ENCODE measurements at places on chromosomes 12 and 14.

DNA sequence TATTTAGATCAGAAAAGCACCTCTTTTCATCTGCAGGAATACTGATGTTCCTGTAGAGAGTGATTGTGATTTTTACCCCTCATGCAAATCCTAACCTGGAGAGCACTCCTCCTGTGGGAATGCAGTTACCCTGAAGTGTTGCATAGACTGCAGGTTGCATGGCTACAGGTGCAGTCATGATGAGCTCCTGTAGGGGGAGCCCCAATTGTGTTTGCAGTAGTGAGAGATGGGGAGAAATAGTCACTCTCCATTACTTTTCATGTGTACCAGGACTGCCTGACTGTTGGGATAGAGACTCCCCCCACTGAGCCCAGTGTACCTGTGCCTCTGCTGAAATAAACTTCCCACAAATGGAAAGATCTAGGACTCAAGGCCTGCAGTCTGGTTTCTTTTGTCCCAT lies 1086.5 kb downstream of the SLC6A15 start:
- DNase-seq: no peak

DNA sequence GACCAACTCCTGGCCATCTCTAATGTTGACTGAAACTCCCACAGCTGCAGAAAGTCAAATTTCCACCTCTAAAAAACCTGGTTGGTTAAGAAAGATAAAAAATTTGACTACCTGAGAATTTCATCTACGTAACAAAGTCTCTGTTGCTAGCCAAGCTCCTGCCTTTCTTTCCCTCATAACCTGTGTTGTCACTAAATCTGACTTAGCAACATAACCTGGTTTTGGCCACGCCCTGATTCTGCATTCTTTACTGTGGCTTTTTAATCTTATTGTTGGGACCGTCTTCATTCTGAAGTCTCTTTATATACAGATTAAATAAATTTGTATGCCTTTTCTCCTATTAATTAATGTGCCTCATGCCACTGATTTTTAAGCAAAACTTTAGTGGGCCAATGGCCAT lies 16.1 kb upstream of the CD69 start:
- no peak for DNase-seq

DNA sequence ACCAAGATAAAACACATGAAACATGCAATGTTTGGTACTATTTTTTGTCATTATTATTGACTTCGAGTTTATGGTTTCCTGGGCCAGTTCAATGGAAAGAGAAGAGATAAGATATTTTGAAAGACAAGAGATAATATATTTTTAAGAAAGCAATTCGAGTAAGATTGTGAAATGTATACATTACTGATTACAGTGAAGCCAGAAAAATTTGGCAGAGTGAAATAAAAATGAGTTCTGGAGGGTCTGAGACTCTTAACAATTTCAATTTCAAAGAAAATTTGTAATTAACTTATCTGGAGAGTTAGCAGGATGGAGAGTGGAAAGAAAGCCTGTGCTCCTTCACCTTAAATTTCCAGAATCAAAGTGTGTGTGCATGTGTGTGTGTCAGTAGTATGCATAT lies 17.3 kb downstream of the CCER1 start:
- DNase-seq: no peak

DNA sequence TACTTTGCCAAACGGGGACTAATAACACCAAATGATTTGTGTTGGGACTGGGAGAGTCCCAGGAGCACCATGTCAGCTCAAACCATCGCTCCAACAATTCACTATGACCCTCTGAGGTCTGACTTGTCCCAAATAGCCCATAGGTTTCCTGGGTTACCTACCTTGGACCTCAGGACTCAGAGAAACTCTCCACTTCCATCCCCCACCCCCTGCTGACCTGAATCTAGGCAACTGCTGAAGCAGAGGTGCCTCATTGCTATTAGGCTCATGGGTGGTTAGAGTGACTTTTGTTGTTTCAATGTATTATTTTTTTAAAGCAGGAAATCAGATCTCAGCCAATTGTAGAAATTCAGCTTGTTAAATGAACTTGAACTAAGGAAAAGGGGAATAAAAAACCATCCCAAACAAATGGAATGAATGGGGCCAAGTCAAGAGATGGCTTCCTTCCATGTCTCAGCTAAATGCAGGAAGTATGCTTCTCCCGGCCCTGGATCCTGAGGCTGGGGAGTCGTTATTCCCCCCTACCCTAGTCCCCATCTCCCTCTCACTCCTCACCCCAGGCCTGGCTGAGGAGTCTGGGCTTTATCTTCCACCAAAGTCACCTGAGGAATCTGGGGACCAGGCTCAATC lies 80.9 kb upstream of the SLC24A4 start:
- no peak for DNase-seq

DNA sequence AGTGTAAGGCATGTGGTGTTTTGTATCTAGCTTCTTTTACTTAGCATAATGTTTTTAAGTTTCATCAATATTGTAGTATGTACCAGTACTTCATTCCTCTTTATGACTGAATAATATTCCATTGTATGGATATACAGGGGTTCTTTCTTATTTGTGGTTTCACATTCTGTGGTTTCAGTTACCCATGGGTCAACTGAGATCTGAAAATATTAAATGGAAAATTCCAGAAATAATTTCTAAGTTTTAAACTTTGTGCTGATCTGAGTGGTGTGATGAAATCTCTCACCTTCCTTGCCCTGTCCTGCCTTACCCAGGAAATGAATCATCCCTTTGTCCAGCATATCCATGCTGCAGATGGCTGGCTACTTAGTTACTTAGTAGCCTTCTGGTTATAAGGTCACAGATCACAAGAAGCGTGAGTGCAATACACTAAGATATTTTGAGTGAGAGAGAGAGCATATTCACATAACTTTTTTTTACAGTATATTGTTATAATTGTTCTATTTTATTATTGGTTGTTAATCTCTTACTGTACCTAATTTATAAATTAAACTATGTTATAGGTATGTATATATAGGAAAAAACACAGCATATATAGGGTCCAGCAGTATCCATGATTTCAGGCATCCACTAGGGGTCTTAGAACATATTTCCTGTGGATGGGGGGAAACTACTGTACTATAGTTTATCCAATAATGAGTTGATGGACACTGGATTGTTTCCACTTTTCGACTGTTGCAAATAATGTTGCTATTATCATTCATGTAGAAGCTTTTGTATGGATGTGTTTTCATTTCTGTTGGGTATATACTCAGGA lies 59.6 kb upstream of the LRTM2 start:
- DNase-seq: no peak

- no peak for DNase-seq
Observed at GRCh38 chr14:36524874-36525745, 5.1 kb upstream of the NKX2-1 start.

- no peak for DNase-seq
Observed at GRCh38 chr12:230925-231671, 17.1 kb upstream of the SLC6A12 start.

DNA sequence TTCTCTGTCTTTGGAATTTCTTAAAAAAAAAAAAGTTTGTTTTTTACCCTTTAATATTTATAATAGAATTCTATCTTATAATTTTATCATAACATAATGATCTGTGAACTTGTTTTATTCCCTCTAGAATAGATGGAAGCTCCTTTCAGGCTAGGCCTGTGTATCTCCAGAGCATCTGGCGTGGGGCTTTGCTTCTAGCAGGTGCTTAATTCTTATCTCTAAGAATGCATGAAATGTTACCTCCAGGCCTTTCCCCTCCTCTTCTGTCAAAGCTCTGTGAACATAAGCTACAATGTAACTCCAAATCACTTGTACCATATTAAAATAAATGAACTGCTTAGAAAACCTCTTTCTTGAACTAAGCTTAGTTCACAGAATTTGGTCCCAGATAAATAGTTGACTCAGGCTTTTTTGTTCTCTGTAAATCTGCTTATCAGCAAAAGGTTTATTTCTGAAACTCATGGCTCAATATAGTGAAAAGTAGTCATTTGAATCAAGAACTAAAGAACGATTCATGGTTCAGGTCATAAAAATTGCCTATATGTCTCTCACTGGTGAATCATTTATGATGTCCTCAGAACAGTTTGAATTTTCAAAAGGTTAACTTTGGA lies 407.1 kb downstream of the TRHDE start:
- no peak for DNase-seq

- DNase-seq: no peak
Observed at GRCh38 chr12:40566271-40566670, 126.0 kb upstream of the CNTN1 start.

DNA sequence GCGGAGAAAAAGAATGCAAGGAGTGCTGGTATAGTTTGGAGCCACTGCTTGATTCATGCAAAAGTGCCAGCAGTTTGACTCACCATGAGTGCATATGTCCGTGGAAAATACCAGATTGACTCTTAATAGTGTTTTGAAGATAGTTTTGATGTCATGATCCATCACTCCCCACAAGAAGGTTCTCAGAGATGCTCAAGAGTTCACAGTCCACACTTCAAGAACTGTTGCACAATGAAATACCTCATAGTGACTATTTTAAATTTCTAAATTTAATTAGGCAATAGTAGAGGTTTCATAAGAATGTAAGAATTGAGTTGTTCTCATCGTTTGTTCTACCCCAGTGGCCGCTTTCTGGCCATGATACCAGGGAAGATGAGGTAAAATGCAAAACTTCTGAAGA lies 286.6 kb upstream of the RGS6 start:
- no peak for DNase-seq

- no peak for DNase-seq
Observed at GRCh38 chr12:128794661-128795529, 28.9 kb downstream of the SLC15A4 start.

GRCh38 chr14:100275214-100275613 lies 31.0 kb downstream of the SLC25A29 start:
- no peak for DNase-seq

DNA sequence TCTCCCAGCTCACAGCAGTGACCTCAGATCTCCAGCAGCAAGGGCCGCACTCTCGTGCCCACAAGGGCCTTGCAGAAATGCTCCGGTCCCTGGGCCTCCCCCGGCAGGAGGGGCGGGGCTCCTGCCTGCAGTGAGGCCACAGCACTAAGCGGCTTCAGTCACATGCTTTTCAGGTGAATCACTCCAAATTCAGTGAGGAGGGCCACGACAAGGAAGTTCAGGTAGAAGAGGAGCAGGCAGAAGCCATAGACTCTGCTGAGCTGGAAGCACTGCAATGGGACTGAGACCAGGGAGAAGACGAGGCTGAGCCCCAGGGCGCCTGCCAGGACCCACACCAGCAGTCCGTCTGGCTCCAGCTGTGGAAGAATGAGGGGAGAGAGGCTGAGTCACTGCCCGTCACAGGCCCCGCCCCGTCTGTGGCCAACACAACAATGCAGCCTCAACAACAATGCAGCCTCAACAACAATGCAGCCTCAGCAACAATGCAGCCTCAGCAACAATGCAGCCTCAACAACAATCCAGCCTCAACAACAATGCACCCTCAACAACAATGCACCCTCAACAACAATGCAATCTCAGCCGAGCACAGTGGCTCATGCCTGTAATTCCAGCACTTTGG lies 35.2 kb downstream of the SLC8B1 start:
- no peak for DNase-seq

DNA sequence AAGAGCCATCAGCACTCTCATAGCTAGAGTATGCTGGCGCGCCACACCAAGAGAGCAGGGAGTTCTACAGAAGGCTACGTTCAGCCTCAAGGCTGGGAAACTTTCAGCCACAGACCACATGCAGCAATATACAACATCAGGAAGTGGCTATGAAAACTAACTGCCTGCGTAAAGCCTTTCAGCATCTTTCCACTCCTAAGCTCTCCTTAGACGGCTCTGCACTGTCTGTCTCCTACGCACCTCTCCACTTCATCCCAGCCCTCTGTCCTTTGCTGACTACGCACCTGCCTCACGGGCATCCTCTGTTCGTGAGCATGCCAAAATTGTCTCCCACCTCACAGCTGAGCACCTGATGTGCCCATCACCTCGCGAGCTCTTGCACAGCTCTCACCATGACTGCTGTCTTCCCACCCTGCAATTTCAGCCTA lies 9.7 kb downstream of the MPHOSPH9 start:
- DNase-seq: peak; percentile 52

DNA sequence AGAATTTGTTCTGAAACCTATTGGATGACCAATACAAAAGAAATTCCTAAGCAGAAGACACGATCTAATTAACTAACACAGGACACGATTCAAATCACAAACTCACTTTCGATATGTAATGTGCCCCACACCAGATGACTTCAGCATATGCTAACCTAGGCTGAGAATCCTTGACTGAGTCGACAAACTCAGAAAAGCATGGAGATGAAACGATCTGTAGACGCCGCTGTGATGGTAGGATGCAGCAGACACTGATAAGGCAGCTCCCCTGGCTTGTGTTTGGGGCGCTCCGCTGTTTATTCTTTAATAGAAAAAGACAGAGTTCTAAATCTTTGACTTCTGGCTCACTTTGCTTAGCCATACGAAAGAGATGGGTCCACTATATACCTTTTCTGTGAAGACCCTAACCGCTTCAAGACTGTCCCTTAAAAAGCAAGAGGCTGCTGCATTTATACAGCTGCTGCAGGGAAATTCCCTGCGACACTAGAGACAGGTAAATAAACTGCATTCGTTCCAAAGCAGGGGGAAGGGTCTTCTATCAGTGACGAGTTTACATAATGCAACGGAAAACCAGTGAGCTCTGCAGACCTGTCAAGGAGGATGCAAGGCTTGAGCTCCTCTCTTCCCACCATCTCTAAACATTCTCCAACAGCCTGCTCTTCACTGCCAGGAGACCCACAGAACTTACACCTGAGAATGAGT lies 929 bp downstream of the CHD8 start:
- no peak for DNase-seq

DNA sequence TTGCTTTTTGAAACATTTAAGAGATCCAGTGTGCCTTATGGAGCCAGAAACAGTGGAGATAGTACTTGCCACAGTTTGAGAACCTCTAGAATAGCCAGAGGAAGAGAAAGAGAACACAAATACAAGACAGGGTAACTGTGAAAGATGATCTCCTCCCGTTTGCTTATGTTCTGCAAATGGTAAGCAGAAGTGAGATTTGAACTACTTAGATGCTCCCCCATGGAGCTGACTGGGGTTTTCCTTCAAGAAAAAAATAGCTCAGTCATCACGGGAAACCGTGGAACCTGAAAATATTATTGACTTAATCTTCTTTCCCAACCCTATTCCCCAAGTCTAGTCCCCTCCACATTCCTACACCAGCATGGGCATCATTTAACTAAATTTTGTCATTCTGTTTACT lies 87.1 kb downstream of the KIF21A start:
- DNase-seq: no peak

- DNase-seq: no peak
Observed at GRCh38 chr14:22994762-22995275, 12.5 kb upstream of the AJUBA start.

- DNase-seq: no peak
Observed at GRCh38 chr14:71452539-71452938, 479.7 kb upstream of the RGS6 start.

DNA sequence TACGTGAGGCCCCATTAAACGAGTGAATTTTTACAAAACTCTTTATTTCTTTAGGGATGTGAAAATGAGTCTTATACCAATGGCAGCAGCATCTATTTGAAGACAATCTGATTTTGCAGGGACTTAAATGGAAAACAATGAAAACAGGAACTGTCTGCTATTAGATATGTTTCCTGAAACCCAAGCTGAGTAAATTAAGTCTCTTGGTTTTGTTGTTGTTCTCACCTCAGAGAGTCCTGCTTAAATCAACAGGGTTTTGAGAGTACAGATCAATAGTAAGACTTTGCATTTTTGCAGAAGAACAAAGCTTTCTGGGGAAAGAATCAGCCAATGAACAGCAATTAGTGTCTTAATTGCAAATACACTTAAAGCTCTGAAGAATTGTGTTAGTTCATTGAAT lies 39.1 kb upstream of the LGR5 start:
- DNase-seq: no peak

Measured in stimulated activated CD4-positive, alpha-beta T cell treated with anti-CD3 and anti-CD28 coated beads, TNF-alpha, amount 100 ng/mL, for 48 hours (primary cell).